Aorta (tissue), 5 donors: ENCODE measurements at places on chromosomes 5 and 9. TPM values are rescaled to one million over a fixed set of nuclear protein-coding genes. Genes with fewer than 3 reads are reported as not detected.

The RNF224 gene
- not detected for total RNA-seq

The NSG2 gene
- not detected for total RNA-seq

The CD14 gene
- total RNA-seq = 205 TPM

The SMIM27 gene
- 6.7 TPM for total RNA-seq

The CARTPT gene
- total RNA-seq = not detected

The PCDHAC2 gene
- 1.4 TPM for total RNA-seq

The ARSK gene
- 5.5 TPM for total RNA-seq

The ZFP37 gene
- total RNA-seq = 6.8 TPM

The IFNA21 gene
- not detected for total RNA-seq

The KIAA1958 gene
- total RNA-seq = 6.2 TPM

The SCGB3A2 gene
- not detected for total RNA-seq

The PCDHGC4 gene
- total RNA-seq = 2.8 TPM

The DIPK1B gene
- total RNA-seq = 7.3 TPM
